Femur (tissue), 1 donor: ENCODE measurements at places on chromosomes 11 and 22.

- DNase-seq: no peak
These were observed 4.1 kb downstream of the PRG2 start for GRCh38 chr11:57386178-57386940.

DNA sequence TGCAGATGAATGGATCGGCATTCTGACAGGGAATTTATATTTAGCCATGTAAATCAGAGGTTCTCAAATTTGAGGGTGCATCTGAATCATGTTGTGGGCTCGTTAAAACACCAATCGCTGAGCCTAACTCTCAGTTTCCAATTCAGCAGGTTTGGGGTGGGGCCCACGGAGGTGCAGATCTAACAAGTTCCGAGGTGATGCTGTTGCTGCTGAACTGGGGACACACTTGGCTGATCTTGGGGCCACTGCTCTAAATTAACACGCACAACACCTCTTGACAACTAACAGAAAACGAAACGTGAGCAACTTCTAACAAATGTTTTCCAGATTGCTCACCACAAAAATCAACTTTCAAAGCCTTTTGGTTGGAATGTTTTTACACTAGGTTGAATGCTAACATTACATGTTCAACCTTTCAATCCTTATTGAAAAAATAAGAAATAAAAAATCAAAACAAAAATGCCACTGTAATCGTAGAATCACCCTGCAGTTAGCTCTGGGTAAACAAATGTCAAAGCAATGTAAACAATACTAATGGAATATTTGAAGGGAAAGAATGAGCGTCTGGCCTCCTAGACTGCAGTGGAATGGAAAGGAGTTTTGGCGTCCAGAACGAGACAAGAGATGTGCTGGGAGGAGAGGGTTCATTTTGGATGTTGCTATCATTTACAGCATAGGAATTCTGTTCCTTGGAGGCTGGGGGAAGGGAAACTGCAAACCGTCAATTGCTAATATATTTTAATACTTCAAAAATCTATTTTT lies 68.3 kb upstream of the SLC6A5 start:
- no peak for DNase-seq

GRCh38 chr22:44645083-44645482 lies 56.9 kb upstream of the PRR5 start:
- DNase-seq: no peak

DNA sequence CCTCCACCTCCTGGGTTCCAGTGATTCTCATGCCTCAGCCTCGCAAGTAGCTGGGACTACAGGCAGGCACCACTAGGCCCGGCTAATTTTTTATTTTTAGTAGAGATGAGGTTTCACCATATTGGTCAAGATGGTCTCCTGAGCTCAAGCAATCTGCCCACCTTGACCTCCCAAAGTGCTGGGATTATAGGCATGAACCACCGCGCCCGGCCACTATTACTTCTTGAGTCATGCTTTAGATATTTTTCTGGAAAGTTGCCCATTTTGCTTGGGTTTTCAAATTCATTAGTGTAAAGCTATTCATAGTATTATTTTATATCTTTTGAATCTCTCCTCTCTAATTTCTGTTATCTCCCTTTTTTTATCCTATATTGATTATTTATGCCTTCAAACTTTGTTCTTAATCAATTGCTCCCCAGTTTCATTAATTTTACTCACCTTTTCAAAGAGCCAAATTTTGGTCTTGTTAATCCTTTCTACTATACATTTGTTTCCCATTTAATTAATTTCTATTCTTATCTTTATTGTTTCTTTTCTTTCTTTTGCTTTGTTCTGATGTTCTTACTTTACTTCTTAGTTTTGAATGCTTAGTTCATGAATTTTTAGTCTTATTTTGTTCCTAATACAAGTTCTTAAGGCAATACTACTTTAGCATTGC lies 10.3 kb upstream of the RAC2 start:
- no peak for DNase-seq

GRCh38 chr22:23530766-23531282 lies 49.3 kb downstream of the IGLL1 start:
- DNase-seq: no peak

DNA sequence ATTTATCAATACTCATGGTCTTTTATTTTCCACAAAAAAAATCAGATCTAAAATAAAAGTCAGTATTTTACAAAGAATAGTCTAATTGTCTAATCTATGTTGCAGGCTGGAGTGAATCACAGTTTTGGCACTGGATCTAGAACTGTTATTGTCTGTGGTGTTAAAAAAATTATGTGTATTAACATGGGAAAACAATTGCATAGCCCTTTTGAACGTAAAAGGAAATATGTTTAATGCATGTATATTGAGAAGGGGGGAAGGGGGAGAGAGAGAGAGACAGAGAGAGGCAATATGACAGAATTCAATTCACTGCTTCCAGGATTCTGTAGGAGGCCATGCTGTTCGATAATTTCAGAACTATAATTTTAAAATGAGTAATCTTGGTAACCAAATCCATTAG lies 324.9 kb upstream of the CCDC90B start:
- DNase-seq: no peak

DNA sequence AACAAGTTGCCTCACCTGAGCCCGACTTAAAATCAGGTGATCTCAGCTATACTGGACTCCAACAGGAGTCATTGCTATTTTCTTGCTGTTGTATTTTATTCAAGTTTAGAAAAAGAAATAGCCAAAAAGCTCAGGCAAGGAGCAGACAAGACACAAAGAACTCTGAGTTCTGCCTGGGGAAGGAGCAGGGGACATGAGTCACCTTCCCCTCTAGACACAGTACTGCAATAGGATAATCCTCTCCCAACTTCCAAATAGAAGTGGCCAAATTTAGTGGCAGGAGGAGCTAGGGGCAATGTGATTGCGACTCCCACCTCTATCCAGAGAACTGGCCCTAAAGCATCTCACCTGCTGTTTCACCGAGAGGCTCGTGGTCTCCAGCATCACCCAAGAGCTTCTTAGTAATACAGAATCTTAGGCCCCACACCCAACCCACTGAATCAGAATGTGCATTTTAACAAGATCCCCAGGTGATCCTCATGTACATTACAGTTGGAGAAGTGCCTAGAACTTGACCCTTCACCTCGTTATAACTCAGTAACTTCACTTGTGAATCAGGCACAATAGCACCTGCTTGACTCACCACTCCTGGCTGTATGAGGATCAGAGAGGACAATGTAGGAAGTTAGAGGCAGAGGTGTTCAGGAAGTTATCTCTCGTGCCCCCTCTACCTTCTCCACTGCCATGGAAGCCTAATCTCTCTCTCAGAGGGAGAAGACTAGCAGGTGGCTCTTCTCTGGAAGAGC lies 56.8 kb upstream of the FBXO3 start:
- no peak for DNase-seq

- no peak for DNase-seq
These were observed 5.9 kb downstream of the DBX1 start for GRCh38 chr11:20154381-20154780.

- no peak for DNase-seq
These were observed 20.0 kb upstream of the SLC22A12 start for GRCh38 chr11:64571050-64571409.

GRCh38 chr11:103824116-103824515 lies 212.3 kb upstream of the DDI1 start:
- DNase-seq: no peak
